ENCODE measurements at places on chromosomes 12 and 14.
A peak's percentile ranks its signal among the peaks of the same experiment; 100 is the strongest.

DNA sequence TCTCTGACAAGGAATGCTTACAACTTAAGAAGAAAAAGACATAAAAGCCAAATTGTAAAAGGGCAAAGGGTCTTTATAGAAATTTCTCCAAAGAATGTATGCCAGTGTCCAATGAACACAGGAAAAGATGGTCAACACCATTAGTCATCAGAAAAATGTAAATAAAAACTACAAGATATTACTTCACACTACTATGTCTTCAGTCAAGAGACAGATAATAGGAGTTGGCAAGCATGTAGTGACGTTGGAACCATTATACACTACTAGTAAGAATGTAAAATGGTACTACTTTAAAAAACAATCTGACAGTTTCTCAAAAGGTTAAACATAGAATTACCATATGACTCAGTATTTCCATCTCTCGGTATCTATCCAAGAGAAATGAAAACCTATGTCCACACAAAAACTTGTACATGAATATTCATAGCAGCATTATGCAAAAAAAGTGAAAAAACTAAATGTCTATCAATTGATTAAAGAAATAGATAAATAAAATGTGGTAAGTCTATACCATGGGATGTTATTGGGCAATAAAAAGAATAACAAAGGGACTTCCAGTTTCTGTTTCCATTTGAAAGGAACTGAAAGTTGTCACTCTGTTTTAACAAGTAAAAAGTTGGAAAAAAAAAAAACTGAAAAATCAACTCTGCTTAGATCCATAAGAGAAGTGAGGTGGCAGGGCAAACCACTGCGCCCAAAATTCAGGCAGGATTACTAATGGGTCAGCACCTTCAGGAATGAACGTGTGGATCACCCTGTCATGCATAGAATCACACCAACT lies 69.8 kb downstream of the ALG10B start:
- DNase-seq, result no peak

DNA sequence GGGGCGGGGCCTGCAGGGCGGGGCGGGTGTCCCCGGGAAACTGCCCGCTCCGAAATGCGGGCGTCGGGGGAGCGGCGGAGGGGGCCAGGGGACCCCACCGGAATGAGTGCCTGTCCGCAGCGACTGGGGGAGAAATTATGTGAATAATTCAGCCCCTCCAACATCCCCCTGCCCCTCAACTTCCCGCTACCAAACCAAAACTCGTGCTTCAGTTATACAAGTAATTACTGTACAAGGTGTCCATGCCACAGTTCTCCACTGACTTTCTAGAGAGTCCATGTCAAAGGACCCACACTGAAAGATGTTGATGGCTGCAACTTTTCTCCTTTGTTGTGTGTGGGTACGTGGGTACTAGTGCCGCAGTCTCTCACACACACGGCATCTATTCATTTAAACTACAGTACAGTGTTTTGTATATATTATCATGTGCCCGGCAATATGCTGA lies 414 bp upstream of the CDK17 start:
- DNase-seq, result no peak

- no peak for DNase-seq
Measured at GRCh38 chr12:94152292-94153078, 4.1 kb downstream of the PLXNC1 start.

DNA sequence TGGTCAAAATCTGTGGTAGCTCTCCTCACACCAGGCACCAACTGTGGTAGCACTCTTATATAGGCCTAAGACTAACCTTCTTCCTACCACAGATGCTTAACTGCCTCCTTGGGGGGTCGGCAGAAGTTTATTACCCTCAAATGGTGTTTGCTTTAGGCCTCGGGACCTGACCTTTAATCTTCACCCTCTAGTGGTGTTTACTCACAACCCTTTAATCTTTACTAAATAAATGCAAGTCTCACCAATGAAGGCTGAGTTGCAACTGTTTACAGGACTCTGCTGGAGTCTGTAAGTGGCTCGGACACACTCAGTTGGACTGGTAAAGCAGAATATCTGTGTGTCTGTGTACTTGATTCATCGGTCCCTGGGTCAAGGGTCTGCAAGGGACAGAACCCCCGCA lies 29.4 kb downstream of the CCER1 start:
- no peak for DNase-seq

DNA sequence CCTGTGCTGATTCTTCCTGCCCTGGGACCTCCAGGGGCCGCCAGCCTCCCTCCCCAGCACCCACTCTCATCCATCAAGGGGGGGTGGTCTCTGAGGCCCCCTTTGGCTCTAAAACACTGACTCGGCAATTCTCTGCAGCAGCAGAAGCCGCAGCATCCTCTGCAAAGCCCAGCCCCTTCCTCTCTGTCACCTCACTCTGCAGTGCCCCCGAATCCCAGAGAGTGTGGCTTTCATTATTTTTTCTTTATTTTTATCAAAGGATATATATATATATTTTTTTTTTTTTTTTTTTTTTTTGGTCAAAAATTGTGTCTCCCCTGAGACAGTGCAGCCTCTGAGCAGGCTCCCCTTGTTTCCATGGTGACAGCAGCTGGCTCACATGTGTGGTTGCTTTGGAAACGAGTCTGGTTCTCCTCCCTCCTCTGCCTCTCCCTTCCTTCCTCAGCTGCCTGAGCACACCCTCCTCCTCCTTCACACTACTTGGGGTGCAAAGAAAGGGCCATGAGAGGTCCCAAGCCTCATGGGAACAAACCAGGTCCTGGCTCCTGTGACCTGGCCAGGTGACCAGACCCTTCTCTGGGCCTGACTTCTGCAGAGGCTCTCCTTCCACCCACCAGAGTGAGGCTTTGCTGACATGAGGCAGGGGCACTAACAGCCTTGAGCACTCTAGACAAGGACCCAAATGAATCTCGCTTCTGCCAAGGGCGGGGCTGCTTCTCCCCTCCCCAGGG lies 100.5 kb downstream of the LRRC74A start:
- DNase-seq, result peak; percentile 35

GRCh38 chr12:128956755-128957154 lies 103.5 kb downstream of the GLT1D1 start:
- DNase-seq, result no peak

GRCh38 chr14:87497301-87497700 lies 495.7 kb downstream of the GALC start:
- no peak for DNase-seq

DNA sequence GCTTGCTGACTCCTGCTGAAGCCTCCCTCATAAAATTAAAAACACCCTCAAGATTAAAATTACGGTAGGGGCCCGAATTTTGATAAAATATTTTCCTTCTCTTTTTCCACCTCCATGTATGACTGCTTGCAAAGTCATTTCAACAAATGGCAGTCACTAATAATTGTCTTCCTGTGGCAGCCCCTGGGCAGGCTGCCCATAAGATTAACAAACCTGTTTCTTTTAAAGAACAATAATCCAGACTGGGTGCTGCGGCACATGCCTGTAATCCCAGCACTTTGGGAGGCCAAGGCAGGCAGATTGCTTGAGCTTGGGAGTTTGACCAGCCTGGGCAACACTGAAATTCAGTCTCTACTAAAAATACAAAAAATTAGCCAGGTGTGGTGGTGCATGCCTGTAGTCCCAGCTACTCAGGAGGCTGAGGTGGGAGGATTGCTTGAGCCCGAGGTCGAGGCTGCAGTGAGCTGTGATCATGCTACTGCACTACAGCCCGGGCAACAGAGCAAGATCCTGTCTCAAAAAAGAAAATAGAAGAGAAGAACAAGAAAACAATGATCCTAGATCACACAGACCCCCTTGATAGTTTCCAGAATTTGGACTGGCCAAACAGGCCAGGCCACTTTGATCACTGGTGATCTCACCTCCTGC lies 8.7 kb downstream of the SAV1 start:
- no peak for DNase-seq

- DNase-seq, result no peak
Measured at GRCh38 chr12:112677050-112677765, 114.3 kb upstream of the RPH3A start.

DNA sequence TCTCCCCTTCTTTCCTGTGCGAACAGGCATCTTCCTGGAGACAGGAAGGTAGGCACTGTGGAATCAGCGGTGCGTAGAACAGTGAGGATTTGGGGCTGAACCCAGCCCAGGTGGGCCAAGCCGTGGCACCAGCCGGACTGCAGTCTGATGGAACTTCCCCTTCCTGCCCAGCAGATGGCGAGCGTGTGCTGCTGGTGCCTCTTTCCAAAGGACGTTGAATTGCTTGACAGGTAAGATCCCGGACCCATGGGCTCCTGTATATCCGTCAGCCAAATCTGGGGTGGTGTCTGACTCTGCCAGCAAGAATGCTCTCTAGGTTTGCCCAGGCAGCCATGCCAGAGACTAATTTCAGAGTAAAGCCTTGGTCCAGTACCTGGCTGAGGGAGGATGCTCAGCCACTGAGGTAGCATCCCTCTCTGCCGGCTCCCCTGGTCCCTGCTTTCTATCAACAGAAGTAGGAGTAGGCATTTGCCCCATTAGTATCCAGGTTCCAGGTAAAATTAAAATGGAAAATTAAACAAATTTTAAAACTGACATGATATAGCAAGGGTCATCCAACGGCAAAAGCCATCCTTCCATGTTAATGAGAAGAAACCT lies 21.1 kb upstream of the KCNA5 start:
- DNase-seq, result no peak

DNA sequence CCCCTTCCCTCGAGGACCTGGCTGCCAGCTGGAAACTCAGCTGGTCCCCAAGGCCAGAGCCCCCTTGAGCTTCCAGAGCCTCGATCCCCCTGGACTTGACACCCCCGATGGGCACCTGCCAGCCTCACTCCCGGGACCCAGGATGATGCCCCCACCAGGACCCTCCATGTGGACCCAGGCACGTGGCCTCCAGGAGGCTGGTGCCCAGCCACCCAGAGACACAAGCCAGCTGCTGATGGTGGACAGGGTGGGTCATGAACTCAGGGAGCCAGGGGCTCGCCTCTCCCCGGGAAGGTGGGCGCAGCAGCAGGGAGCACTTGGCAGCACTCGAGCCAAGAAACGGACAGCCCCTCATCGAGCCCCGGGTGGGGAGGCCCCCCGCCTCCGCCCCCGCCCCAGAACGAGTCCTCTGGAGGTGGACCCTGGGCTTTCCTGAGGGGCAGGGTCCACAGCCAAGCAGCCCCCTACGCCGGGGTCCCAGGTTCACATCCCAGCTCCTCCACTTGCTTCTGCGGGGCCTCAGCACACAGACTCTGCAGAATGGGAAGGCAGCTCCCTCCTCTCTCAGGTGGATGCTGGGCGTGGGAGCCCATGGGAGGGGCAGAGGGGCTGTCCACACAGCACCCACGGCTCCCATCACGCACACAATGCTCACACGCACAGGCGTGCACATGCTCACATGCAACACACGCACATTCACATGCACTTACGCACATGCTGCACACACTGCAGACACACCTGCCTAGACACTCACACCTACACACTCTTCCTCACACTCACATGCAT lies 12.1 kb downstream of the C14orf180 start:
- no peak for DNase-seq

DNA sequence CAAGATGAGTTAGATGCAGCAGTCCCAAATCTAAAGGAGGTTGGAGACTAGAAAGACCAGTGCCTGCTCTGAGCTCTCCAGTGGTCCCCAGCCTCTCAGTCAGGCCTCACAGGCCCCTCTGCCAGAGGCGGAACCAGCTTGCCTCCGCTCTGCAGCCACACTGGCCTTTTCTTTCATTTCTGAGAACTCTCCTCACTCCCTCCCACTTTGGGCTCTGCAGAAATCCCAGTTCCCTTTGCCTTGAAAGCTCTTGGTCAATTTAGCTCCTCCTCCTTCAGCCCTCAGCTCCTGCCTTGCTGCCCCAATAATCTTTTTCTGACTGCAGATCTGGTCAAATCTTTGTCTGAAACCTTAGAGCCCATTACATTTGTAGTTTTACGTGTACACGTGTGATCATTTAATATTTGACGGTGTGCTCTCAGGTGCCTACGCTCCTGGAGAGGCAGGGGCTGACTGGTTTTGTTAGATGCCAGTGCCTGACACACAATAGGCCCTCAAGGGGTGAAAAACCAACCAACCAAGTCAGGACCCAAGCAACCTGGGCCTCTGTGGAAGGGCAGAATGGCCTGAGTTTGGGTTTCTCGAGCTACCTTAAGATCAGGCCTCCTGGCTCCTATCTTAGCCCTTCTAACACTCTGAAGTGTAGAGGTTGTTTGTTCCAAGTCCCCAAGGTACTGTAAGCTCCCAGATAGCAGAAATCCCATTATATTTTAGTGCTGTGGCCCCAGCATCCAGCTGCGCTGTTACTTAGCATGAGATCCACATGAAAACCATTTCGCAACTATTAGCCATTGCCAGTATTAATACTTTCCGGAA lies 1.1 kb upstream of the NUDT4 start:
- no peak for DNase-seq

DNA sequence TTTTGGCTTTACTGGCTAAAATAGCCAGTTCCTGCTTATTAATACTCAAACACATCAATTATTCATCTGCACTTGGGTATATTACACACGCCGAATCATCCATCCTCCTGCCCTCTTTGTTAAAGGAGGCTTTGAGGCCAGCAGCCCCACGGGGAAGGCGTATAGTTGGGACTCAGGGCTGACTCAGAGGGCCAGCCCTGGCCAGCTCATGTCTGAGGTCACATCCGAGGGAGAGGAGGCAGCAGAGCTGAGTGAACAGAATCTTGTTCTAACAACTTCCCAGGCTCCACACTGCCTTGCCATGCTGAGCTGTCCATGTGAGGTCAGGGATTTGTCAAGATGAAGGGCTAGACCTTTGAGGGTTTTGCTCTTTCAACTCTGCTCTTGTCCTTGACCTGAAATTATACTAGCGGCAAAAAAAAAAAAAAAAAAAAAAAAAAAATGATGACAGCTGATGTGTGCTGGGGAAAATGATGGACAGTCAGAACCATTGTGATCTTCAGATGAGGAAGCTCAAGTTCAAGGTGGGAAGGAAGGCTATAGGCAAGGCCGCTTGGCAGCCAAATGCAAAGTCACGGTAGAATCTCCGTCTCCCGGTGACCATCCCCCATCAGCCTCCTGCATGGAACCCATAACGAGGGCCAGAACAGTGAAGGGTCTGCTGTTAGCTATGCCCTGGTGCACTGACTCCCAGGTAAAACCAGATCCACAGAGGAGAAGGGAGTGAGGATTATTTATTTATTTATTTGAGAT lies 12.5 kb upstream of the MARK3 start:
- no peak for DNase-seq

- DNase-seq, result peak; percentile 56
Measured at GRCh38 chr12:121443193-121443870, 43.4 kb downstream of the RNF34 start.

DNA sequence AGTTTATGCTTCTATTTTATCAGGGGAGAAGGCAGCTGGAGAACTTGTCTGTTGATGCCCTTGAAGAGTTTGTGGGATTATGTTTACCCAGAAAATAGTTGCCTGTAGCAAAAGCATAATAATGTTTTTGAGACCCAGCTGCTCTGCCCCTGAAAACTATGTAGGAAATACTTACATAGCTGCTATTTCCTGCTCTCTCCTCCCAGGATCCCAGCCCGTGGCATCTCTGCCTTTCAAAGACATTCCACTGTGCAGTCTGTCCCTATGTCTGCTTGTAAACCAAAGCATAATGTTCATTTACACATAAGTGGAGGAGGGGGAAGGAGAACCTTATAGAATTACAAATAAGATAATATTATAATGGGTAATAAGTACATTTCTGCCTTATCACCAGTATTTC lies 198.7 kb downstream of the SYT1 start:
- DNase-seq, result no peak

Data from stimulated activated CD8-positive, alpha-beta memory T cell treated with anti-CD3 and anti-CD28 coated beads, Interleukin-4, amount 100 ng/mL, for 24 hours (primary cell).